ENCODE measurements at places on chromosomes 5 and 9.

DNA sequence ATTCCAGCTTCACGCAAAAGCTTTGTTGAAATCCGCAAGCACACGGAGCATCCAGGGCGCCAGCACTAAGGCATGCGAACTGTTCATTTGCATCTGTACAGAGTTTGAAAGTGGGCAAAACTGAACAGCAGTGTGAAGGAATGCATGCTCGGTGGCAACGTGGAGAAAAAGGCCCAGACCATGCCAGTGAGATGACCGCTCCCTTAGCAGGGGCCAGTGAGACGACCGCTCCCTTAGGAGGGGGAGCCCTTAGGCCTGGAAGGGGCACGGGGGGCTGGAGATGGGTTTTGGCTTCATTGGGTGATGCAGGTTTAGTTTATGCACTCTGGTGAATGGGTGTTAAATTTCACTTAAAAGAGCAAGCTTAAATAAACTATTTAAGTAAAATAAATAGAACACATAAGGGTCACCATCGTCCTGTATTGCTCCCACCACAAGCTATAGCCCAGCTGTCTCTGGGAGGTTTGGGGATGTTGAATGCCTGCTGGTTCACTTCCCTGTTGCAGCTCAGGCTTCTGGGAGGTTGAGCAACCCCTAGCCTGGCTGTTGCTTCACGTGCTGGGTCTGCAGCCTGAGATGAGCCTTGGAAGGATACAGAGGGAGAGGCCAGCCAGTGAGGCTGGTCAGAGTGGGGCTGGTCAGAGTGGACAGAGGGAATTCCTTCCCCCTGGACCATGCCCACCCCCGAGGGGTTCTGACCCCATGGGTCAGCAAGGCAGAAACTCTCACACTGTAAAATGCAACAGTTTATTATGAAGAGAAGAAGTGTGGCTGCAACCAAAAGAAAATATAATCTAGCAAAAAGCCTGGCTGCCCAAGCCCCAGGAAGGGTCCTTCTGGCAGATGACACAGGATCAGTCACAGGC lies 4.6 kb upstream of the FCN1 start:
- no peak for DNase-seq

DNA sequence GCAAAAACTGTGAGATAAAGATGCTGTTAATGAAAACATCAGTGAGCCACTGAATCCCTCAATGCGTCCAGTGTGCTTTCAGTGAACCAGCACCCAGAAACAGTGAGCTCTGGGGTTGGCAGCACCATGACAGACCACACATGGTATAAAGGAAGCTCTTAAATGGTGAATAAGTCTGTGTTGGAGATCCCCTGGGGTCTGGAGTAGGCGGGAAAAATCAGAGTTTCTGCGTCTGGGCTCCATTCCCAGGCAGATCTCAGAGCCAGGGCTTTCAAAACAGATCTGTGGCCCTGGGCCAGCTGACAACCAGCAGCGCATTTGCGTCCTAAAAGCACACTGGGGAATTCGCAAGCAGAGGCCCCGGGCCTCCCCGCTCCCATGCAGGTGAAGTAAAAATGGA lies 233.5 kb downstream of the FRMD3 start:
- no peak for DNase-seq

DNA sequence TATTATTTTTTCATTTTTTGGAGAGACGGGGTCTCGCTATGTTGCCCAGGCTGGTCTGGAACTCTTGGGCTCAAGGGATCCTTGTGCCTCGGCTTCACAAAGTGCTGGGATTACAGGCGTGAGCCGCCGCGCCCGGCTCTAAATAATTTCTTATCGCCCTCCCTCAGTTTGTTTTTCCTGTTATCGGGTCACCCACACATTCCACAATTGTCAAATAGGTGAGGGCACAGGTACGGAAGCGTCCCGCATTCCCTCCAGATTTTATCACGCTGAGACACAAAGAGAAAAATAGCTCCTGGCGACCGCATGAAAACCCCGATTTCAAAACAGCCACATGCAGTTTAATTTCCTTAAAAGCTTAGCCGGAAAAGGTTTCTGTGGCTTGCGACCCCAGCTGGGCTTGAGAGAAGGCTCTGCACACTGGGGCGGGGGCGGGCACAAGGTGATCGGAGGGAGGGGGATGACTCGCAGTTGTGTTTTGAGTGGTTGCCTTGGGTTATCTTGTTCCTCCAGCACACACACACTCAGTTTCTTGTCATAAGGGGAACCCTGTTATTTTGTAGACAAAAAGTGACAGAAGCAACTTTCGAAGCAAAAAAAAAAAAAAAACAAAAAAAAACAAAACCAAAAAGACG lies 717 bp upstream of the IQGAP2 start:
- DNase-seq, result peak; percentile 72

DNA sequence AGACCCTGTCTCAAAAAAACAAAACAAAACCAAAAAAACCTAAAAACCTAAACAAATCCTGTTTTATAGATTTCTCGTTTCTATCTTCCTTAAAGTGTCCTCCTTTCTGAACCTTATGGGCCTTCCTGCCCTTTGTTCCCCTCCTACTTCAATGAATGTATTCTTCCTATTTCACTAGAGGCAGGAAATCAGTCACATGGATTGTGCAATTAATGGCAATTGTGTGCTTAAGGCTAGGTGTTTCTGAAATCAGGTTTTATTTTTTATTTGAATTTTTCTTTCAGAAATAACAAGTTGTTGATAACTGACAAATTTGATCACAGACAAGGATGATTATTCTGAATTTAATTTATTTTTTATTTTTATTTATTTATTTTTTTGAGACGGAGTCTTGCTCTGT lies 220.6 kb upstream of the SEMA6A start:
- DNase-seq, result no peak

DNA sequence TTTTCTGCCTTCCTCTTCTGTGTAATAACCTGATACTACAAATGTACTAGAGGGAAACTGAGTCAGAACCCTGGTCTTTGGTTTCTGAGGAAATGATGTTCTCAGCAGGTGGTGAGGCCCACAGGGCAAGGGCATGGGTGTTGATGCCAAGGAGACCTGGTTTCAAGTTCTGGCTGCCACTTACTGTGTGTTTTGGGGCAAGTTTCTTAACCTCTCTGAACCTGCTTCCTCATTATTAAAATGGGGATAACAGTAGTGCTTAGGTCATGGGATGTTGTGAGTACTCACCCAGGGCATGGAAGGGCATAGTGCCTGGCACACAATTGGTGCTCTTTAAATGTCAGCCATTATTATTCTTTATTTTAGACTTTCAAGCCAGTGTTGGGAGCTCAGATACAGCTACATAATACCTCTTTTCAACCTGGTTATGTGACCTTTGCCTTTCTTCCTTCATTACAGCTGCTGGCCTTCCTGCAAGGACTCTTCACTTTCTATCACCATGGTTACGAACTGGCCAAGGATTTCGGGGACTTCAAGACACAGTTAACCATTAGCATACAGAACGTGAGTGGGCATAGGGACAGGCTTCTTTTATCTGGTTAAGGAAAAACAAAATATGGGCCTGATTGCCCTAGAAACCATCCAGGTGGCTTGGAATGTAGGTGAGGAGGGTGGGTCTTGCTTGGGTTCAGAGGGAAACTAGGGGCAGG lies 131.5 kb downstream of the ARHGAP26 start:
- no peak for DNase-seq

DNA sequence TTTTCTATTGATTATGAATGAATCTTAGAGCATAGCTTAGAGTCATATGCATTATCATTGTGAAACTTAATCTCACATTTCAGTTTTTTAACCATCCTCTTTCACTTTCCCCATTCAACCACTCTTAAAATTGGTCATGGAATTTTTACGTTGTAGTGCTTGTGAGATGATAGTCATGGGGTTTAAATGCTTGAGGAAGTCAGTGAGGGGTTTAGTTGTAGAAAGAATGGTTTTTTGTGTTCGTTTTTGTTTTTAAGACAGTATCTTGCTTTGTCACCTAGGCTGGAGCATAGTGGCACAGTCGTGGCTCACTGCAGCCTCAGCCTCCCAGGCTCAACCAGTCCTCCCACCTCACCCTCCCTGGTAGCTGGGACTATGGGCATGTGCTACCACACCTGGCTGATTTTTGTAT lies 19.6 kb downstream of the UGCG start:
- DNase-seq, result no peak

GRCh38 chr5:65907135-65907534 lies 19.2 kb upstream of the ERBIN start:
- DNase-seq, result no peak

- no peak for DNase-seq
Observed at GRCh38 chr5:31944684-31945445, 229.3 kb downstream of the GOLPH3 start.

- no peak for DNase-seq
Observed at GRCh38 chr5:168415971-168416370, 70.3 kb upstream of the RARS1 start.

DNA sequence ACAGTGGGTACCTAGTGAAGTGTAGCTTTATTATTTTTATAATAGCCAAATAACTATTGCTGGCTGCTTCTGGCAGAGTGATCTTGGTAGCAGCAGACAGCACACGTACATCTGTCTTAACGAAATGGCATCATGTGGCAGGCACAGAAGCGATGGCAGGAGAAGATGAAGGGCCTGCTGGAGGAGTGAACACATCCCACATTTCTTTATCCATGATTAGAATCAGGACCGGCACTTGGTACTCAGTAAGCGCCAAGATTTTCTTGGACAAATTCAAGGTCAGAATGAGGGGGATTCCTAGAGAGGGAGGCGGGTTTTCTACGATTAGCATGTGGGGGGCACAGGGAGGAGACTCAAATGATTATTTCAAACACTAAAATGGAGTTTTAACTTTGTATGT lies 23.0 kb upstream of the ZNF366 start:
- no peak for DNase-seq

- DNase-seq, result no peak
Observed at GRCh38 chr9:114317665-114318357, 5.1 kb upstream of the ORM1 start.
